ENCODE measurements at places on chromosomes 7 and 10.

DNA sequence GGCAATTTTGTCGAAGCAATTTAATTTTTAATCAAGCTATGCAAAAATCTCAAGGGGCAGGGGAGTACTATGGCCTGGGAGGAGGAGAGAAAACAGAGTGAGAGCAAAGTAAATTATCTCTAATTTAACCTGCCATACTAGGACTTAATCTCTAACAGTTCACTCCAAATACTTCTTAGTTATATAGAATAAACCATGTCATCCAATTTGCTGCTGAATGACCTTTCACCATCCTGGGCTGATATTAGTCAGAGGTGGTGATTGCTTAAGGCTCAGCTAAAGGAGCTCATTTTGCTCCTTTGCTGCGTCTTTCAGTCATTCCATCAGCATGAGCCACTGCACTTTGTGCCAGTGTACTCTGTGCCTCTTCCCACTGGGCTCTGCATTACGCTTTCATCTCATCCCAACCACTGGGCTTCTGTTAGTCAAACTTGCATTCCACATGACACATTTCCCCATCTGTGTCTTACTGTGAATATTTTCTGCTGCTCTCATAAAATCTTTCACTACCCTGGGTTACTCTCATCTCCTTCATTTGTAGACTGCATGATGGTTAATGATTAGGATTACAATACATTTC, 84.3 kb downstream of the CD36 start:
- no peak for DNase-seq

GRCh38 chr10:131141645-131142516, 169.6 kb downstream of the TCERG1L start:
- no peak for DNase-seq

DNA sequence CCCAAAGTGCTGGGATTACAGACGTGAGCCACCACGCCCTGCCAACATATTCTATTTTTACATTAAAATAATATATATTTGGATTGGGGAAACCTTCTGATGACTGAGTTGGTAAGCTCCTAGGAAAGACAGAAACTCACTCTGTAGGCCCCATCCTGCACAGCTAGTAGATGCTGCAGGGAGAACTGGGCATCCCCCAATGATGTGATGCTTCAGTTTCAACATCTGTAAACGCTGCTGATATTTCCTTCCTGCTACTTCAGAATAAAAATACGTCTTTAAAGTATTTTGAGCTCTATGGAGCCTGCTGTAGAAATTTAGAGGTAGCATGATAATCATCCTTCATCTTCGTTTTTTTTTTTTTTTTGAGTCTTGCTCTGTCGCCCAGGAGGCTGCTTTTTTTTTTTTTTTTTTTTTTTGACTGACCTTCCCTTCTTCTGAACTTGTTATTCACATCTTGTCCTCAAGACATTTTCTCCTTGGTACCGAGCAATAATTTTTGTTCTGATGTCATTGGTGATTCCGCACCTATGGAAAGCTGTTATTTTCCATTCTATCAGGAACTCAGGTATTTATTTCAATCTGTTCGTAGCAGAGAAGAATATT, 21.8 kb upstream of the INPP5F start:
- DNase-seq: no peak

DNA sequence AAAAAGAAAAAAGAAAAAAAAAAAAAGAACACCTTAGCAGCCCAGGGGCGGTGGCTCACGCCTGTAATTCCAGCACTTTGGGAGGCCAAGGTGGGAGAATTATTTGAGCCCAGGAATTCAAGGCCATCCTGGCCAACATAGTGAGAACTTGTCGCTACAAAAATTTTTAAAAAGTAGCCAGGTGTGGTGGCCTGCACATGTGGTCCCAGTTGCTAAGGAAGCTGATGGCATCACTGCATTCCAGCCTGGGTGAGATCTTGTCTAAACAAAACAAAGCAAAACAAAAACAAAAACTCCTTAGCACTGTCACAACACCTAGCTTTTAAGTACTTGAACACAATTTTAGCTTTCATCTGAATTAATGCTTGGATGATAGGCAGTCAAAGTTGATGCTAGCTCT, 86.3 kb upstream of the MKLN1 start:
- no peak for DNase-seq

- DNase-seq: no peak
These were observed 521.5 kb downstream of the SUGCT start for GRCh38 chr7:40656349-40656748.

GRCh38 chr7:155203059-155203881, 94.4 kb upstream of the INSIG1 start:
- no peak for DNase-seq

GRCh38 chr7:39430441-39430840, 135.8 kb upstream of the YAE1 start:
- no peak for DNase-seq

DNA sequence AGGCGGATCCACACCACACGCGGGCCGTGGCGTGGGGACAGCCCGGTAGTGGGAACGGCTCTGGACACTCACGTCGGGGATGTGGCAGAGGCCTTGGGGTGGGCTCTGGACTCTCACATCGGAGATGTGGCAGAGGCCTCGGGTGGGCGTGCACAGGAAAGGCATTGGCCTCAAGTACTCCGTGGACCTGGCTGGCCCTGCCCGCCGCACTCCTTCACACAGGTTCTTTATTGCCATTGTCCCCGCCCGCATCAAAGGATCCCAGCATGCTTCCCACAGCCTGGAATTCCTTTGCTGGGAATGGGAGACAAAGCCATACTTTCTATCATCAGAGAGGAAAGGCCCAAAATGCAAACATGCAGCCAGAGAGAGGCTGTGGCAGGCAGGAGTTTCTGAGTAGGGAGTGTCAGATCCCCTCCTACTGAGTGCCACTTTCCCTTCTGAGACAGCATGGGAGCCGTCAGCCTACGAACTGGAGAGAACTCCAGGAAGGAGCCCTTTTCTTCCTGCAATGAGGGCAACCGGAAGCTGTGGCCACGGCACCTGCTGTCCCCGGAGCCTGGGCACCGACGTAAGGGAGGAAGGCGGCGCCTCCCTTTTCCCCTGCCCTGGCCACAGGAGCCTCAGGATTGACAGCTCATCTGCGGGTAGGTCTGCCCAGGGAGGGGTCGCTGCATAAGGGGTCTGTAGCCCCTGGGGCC, 51.5 kb downstream of the RBM17 start:
- no peak for DNase-seq

DNA sequence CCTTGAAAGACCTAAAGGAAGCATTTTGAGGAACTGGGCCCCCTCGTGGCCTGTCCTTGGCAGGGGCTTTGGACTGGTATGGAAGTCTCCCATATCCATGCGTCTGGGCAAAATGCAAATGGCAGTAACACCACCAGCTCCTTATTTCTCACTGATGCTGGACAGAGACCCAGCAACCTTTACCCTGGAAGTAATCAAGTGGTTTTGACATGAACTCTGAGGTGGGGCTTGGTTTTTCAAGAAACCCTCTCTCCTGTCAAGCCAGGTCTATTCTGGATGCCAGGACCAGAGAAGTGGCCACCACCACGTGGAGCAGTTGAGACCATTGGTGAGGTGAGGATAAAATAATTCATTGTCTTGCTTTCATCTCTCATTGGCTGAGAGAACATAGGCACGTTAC, 84.4 kb downstream of the OTUD1 start:
- DNase-seq: no peak
